ENCODE measurements at places on chromosomes 2 and 18.
A peak's percentile ranks its signal among the peaks of the same experiment; 100 is the strongest.

DNA sequence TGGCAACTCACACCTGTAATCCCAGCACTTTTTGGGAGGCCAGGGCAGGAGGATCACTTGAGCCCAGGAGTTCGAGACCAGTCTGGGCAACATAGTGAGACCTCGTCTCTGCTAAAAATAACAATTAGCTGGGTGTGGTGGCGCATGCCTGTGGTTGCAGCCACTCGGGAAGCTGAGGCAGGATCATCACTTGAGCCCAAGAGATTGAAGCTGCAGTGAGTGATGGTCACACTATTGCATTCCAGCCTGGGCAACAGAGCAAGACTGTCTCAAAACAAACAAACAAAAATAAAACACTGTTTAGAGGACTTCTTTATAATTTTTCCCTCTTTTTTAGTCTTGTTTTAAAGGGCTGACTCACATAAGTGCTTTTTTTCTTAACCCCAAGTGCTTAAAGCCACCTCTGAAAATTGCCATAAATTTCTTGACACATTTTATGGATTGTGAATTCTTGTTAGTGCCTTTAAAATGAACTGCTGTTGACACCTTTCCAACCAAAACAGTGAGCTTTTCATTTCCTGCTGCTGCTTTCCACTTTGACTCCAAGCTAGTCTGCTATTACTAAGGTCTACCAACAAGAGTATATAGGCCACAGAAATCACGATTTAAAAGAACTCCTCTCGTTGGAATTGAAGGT is 41.7 kb downstream of the CYP20A1 start:
- DNase-seq, result no peak

DNA sequence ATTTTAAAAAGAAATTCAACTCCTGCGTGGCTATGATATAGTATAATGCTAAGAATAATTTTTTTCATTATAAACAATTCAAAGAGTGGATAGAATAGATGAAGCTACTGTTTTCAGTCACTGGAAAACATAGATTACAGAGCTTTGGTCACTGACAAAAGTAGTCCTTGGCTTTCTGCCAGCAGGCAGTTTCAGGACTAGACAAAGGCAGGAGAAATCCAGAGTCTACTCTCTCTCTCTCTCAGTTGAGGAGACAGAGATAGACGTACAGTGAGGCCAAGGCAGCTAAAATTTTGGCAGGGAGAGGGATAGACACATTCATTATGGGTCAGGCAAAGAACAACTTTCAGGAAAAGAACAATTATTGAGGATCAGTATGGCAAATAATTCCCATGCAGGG is 491.4 kb upstream of the CRIM1 start:
- no peak for DNase-seq

DNA sequence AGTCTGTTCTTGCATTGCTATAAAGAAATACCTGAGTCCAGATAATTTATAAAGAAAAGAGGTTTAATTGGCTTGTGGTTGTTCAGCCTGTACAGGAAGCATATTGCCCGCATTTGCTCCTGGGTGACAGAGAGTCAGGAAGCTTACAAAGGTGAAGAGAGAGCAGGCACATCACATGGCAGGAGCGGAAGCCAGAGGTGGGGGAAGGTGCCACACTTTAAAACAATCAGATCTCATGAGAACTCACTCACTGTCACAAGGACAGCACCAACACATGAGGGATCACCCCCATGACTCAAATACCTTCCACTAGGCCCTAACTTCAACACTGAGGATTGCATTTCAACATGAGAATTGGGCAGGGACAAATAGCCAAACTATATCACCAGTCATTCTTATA is 124.8 kb upstream of the COL5A2 start:
- no peak for DNase-seq

GRCh38 chr2:217206016-217206725 is 346.3 kb upstream of the TNP1 start:
- DNase-seq, result no peak

GRCh38 chr18:77111449-77111848 is 21.1 kb downstream of the MBP start:
- no peak for DNase-seq

- no peak for DNase-seq
Measured at GRCh38 chr18:78778651-78779050, 201.0 kb upstream of the SALL3 start.

DNA sequence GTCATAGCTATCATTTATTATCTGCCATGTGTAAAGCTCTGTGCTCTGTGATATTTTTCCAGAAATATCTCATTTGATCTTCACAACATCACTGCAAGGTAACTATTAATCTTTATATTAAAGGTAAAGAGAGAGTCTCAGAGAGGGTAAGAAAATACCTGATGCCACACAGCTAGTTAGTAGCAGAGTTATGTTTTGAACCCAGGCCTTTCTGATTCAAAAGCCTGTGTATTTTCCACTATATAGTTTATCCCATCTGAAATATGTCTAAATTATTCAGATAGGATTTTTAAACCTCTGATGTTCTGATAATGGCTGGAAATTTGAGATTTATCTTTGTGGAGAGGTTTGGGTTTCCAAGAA is 10.1 kb downstream of the INPP1 start:
- DNase-seq, result no peak

- no peak for DNase-seq
Measured at GRCh38 chr2:60312618-60313017, 240.8 kb downstream of the BCL11A start.

GRCh38 chr2:233430081-233430480 is 75.8 kb downstream of the DGKD start:
- no peak for DNase-seq

- DNase-seq, result no peak
Measured at GRCh38 chr2:145623136-145623535, 1103.2 kb upstream of the ZEB2 start.

DNA sequence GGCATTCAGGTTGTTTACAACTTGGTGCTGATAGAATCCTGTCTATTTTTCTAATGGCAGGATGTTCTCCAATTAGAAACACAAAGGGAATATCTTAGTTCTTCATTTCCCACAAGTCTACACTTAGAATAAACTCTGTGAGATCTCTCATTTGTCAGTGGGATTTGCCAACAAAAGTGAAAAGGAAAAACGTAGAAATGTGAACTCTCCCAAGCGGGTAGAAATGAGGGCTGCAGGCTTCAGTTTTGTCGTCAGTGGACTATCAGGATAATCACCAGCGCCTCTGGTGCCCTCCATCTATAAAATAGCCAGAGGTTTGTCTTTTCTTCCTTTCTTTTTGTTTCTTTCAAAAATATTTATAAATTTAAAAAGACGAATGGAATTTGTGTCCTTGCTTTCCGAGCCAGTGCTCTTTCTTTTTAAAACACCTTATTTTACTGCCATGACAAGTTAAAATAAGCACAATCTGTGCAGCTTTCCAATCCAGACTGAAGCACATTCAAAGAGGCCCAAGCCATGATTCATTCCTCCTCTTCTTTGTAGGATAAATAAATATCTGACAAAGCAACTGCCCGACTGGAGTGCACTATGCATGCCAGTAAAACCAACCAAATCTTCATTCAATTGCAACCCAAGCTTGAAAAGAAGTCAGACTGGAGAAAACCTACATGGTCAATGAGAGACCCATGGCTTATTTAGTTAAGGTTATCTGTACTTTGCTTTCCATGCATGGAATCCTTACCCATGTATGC is 185.8 kb downstream of the ANKRD44 start:
- DNase-seq, result no peak

DNA sequence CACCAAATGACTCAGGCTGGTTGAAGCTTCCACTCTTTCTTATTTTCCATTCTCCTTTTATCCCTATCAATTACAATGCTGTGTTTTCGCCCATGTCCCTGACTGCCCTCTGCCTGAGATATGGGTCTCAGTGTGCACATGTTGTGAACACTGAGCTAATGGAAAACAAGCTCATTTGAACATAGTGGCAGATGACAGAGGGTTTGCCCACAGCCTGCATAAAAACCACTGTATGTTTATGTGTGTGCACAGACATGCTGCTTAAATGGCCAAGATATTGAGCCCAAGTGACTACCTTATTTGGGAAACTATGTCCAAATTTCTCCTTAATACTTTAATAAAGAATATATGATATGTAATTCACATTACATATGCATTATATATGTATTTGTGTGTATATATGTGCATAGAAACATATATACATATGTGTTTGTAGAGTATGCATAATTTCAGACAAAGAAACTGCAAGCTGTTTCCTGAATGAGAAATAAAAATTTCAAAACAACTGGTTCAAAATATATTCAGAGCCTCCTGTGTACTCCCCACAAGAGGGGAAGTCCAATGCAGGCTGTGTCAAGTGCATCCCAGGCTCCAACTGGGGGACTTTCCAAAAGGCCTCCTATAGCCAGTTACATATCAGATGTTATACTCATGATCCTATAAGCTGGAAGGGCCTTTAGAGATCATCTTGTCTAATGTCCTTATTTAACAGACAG is 92.7 kb upstream of the CD302 start:
- DNase-seq, result peak; percentile 49

GRCh38 chr2:70983506-70984227 is 5.2 kb downstream of the ANKRD53 start:
- DNase-seq, result no peak

DNA sequence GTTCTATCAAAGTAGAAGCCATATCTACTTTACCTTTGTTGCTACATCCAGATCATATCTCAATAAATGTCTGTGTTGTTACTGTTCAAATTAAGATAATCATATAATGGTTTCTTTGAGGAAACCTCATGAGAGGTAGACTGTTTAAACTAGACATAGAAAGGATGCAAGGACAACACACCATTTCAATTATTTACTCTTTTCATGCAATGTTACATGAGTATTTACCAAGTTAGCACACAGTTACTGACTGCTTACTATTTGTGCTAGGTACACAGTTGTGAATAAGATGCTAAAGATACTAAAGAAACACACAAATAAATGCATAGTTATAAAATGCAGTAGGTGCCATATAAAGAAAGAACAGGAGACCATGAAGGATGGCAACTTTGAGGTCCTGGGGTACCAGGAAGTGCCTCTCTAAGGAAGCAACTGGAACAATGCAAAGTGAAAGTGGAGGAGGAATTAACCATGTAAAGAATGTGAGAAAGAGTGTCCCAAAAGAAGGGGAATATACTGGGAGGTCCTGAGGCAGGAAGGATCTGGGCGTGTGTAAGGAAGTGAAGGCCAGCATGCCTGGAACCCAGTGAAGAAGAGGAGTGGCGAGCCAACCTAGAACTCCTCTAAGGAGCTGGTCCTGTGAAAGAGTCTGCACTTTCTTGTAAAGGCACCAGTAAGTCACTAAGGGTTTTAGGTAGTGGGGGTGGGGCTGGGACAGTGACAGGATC is 39.4 kb downstream of the RBMS1 start:
- DNase-seq, result no peak

DNA sequence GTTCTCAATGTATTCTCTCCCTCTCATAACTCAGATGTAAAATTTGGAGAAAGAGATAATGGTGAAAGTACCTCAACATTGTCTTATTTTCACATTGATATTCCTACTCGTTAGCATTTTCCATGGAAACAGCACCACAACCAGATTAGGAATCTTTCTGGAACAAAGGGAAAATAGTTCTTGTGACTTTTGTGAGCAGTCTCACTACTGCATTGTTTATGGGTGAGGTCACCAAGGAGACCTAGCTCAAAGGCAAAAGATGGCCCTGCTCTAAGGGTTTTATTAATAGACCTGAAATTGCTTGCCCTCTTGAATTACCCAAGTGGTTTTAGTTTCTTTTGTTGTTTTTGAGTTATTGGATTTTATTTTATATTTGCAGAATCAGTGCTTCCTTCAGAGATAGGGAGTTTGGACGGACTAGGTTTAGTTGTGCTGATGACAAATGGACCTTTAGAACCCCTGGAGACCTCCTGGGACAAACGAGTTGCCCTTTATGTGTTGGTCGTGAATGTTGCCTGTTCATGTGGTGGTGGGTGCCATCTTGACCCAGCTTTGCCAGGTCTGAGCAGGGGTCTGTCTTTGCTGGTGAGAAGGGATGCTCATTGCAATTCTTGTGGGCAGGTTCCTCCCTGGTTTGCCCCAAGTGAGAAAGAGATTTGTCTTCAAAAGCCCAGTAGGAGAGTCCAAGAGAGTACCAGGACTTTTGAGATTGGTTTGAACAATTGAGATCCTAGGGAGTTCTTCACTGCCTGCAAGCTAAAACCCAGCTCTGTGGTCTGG is 58.1 kb downstream of the INPP4A start:
- DNase-seq, result no peak

DNA sequence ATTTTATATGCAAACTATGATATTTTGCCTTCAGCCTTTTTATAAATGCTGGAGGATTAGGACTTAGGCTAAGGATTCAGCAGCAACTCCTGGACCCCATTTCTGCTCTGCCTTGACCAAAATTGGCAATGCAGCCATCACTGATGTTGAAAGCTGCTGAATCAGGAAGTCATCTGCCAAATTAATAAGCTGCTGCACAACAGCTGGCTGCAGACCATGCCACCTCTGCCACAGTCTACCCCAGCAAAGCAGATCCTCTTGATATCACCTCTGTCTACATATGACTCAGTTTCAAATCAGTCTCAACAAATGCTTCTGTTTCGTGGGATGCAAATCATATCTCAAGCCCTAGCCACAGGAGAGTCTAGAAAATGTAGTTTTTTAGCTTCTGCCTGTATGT is 7.1 kb upstream of the SOS1 start:
- peak; percentile 78 for DNase-seq

- no peak for DNase-seq
Measured at GRCh38 chr2:157480182-157480961, 36.5 kb upstream of the CYTIP start.

DNA sequence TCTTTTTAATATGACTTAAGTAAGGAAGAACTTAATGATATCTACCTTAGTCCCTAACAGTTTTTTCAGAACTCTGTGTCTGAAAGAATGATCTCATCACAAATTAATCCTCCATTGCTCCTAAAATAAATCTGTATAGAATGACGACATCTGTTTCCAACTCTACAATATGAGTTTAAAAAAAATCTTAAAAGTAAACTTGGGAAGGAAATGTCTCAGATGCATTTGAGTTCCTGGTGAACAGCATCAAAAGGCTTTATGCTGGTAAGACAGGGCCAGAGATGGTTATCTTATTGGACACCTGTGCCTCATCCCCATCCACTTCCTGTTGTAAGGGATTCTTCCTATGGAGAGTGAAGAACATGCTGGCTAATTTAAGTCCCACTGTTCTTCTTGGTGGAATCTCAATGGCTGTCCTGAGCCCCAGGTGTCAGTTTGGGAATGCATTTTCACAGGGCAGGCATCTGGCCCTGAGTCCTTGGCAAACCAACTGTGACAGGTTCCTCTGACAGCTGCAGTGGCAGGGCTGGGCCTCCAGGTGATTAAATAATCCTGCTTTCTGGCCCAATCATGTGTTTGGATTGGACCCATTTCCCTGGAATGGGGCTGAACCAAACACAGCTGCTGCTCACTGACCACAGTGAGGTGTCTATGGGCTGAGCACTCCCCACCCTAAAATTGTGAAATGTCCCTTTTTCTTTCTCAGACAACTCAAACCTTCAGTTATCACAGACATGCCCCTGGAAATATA is 12.9 kb upstream of the NCKAP5 start:
- no peak for DNase-seq

DNA sequence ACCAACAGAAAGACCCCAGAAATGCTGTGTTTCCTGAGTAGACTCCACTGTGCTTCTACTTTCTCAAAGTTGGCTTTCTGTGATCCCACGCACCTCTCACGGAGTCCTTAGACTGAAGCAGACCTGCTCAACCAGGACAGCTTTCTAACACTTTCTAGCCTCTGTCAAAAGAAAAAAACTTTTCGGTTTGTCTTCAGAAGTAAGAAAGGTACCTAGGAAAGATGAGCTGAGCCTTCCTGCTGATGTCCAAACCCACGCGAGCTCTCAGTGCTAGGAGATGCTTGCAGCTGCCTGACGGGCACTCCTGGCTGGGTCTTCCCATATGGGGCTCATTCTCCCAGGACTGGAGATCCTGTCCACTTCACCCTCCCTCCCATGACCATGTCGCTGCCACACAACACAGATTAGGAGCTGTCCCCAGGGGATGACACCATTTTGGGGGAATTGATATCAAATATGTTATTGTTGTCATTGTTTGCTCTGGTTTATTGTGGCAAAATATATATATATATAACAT is 49.2 kb upstream of the DAPL1 start:
- no peak for DNase-seq
